ENCODE measurements at places on chromosomes 3 and 15.

DNA sequence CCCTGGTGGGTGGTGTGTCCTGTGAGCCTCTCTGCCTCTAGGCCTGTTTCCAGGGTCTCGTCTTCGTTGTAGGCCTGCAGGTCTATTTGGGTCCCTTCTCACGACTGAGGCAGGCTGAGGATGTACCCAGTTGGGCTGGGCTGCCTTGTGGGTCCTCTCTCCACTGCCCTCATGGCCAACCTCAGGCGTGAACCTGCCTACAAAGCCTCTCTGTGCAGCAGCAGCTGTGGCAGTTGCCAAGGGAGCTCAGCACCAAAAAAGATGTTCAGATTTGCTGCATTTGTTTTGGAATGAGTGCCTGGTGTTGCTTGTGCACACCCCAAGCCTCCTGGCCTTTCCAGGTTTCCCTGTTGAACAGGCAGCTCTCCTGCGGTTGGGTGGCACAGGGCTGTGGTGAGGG is 13.4 kb downstream of the KLF13 start:
- DNase-seq: no peak

DNA sequence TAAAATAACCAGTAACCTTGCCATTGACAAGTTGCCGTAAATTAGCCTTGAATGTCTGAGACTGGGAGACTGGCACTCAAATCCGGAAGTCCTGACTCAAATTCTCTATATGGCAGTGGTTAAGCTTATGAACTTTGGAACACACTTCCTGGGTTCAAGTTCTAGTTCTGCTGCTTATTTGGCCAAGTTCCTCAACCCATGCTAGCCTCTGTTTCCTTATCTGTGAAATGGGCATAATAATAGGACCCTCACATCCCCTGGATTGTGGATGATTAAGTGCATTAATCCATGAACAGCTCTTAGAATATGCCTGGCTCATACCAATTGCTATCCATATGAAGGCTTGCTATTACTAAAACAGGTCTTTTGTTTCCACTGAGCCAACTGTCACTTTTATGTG is 311.5 kb downstream of the EDEM1 start:
- DNase-seq: no peak

DNA sequence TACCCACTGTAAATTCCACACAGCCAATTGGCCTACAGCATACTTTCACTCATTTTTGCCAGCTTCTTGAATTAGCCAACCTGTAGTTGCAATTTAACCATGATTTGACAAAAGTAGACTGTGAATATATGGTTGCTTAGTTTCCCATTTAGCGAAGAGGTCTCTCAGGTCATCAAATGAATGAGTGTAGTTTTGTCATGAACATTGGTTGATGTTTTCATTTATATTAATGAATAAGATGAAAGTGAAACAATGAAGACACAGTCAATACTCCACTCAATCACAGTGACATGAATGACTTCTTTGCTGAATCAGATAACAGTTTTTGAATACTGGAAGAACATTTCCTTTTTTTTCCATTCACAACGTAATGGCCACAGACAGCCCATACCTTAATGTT is 15.3 kb upstream of the FAM3D start:
- no peak for DNase-seq

DNA sequence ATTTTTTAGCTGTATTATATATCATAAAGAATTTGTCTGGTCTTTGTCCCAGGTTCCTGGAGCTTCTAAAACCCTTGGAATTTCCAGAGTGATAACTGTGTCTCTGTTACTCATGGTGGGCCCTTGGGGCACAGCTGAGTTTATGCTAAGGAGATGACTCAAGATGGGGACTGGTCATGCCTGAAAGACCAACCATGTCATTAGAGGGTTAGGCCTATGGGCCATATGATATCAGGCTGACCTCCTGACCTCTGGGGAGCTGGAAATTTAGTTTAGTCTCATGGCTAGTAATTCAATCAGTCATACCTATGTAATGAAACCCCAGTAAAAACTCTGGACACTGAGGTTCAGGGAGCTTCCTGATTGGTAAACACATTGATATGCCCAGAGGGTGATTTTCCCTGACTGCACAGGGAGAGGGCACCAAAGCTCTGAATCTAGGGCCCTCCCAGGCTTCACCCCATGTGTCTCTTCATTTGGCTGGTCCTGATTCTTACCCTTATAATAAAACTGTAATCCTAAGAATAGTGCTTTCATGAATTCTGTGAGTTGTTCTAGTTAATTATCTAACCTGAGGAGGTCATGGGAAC is 69.6 kb downstream of the EEFSEC start:
- no peak for DNase-seq

- DNase-seq: no peak
Measured at GRCh38 chr3:122984650-122985049, 42.9 kb downstream of the SEMA5B start.

DNA sequence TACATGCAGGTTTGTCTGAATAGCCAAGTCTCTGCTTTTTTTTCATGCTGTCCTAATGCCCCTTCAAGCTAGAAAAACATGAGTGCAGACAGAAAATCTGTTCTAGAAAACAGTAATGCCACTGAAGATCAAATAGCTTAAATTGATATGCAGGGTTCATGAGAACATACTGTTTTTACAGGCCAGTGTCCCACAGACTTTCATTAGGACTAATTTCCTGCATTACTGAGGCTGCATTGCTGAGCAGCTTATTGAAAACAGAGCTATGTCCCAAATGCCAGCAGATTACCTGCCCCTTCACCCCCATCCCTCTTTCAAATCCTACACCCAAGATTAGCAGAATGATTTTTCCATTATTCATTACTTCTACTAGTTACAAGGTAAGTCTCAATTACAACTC is 665 bp downstream of the TM4SF18 start:
- DNase-seq: no peak

DNA sequence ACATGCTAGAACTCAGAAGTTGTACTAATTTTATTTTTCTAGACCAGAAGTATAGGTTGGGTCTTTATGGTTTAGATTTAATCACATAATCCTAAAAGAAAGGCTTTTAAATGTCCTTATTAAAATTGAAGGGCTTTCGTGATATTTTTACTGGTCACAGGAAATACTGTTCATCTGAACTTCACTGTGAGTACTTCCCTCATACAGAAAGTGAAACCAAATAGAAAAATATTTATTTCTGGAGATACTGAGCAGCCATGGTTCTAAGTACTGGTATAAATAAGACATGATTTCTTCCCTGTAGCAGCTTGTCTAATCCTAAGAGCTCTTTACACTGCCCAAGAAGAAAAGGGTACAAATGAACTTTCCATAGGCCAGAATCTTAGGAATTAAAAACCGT is 2.0 kb downstream of the SNRK start:
- DNase-seq: no peak

DNA sequence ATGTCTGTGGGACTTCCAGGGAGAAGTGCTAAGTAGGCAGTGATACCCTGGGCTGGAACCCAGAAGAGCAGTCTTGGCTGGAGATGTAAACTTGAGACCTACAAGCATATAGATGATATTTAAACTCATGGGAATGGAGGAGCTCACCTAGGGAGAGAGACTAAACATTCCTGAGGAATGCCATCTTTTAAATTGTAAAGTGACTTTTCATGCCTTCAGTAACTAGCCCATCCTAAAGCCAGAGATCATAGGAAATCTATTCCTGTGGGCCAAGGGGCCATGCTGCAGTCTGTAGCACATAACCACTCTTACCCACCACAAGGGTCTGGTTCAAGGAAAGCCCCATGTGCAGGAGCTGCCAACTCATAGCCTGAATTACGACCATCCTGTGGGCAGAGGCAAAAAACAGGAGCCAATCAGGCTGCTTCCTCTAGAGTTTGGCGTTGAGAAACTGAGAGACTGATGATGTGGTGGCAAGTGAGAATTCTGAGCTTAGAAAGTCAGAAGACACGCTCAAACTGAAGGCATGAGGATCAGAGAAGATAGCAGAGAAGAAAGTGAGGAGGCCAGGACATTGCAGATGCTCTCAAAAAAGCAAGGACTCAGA is 37.5 kb downstream of the CTDSPL start:
- DNase-seq: no peak

DNA sequence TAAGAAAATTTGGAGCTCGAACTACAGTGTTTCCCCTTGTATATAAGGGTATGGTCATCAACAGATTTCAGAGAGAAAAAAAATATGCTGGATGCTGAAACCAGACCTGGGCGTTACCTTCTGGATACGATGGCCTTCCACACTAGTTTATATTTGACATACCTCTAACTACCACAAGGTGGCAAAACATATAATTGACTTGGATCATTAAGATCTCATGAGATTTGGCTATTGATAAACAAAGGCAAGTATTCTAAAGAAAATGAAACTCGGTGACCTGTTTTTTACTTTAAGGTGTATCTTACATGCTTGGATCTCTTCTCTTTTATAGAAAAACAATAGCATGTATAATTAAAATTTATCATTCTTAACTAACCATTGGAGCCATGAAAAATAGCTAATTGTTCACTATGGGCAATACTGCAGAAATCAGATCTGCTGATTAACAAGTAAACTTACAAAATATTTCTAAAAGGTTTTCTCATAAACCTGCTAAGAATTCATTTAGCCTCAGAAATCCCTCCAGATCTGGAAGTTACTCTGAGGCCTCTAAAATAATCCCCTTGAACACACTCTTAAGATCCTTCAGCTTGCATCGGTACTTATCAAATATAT is 300.6 kb upstream of the KCNH8 start:
- no peak for DNase-seq

DNA sequence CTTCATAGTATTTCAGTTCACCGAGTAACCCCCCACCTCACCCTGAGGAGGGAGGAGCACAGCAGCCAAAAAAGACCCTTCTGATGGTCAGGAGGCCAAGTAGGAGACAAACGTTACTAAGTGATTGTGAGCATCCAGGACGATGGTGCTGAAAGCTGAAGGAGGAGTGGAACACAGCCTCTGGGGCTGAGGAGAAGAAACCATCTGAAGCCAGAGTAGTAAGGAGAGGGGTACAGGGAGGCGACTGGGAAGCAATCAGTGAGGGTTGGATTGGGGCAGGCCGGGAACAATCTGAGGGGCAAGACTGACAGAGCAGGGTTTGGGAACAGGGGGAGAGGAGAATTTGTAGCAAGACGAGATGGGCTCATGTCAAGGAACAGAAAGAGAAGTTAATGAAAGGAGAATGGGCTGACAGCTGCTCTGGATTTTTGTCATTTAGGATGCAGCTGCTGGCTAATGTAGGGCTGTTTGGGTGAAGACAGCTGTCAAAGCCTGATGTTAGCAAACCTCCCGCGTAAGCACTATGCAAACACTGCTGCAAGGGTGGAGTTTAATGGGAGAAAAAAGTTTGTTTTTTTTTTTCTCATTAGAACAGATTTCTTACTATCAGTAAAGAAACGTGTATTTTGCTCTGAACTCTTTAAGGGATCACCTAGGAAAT is 622.2 kb downstream of the EDEM1 start:
- DNase-seq: no peak
